Kasumi-1 (cell line): ENCODE measurements at places on chromosomes 11 and 22.
A peak's percentile ranks its signal among the peaks of the same experiment; 100 is the strongest.

DNA sequence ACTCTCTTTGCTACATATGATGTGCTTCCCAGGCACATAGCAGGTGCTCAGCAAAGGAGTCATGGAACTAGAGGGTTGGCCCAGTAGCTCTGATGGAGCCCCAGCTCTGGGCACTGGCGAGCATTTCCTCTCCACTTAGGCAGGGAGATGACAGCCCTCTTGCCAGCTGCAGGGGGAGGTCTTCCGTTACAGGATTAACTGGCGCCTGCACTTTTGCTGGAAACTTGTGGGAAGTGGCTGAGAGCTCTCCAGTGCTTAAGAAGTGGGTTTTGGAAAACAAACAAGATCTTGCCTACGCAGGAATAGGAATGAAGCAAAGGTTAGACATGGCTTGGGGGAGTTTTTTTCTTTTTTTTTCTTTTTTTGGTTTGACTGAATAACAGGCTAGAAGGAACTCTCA, 75.5 kb downstream of the MICAL2 start:
- DNase-seq, result peak; percentile 4

GRCh38 chr22:23196165-23196564, 15.9 kb downstream of the BCR start:
- DNase-seq, result no peak

DNA sequence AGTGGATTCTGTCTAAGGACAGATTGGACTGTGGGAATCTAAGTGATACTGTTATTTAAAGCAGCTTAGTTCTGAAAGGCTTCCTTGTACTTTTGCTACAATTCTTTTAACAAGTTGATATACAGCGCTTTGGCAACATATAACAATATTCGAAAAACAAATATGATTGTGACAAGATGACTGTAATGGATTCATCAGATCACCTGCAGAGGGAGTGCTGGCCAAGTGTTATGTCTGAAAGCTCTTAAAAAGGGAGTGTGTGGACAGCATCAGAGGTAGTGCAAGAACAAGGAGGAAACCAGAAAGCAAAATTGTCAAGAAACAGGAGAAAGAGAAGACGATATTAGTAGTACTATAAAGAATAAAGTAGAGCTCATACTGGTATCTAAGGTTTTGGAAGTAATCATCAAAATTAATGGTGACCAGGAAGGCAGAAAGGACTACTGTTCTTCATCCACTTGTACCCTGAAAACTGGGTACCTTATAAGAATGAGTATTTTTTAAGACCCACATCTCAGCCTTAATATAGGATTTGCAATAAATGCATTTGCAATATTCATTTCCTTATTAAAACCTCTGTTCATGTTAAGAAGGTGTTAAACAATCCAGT, 1112.0 kb upstream of the CCDC90B start:
- DNase-seq, result peak; percentile 28

GRCh38 chr11:126008956-126009355, 53.7 kb downstream of the CDON start:
- DNase-seq, result no peak

DNA sequence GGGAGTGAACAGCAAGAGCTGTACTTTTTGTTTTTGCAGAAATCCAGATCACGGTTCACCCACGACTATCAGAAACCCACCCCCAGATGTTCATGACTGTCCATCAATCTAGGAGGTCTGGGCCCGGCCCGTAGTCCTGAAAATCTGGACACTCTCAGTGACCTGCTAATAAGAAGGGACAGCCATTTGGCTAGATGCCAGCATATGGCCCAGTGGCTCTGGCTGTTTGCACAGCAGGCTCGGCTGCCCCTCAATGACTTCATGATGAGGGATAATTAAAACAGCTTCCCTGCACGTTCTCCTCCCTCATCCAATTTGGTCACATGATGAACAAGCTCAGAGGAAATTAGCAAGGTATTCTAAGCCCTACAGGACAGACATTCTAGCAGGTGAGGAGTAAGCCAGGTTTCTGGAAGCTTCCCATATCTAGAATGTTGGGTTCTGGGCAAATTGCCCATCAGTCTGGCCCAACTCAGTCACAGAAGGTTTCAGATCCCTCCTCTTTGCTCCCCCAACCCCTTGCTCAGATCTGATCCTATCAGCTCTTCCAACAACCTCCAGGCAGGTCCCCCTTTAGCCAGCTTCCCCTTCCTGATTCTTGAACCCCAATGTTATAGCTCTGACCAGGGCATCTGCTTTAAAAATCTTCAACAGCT, 397.3 kb downstream of the SHANK2 start:
- DNase-seq, result no peak

DNA sequence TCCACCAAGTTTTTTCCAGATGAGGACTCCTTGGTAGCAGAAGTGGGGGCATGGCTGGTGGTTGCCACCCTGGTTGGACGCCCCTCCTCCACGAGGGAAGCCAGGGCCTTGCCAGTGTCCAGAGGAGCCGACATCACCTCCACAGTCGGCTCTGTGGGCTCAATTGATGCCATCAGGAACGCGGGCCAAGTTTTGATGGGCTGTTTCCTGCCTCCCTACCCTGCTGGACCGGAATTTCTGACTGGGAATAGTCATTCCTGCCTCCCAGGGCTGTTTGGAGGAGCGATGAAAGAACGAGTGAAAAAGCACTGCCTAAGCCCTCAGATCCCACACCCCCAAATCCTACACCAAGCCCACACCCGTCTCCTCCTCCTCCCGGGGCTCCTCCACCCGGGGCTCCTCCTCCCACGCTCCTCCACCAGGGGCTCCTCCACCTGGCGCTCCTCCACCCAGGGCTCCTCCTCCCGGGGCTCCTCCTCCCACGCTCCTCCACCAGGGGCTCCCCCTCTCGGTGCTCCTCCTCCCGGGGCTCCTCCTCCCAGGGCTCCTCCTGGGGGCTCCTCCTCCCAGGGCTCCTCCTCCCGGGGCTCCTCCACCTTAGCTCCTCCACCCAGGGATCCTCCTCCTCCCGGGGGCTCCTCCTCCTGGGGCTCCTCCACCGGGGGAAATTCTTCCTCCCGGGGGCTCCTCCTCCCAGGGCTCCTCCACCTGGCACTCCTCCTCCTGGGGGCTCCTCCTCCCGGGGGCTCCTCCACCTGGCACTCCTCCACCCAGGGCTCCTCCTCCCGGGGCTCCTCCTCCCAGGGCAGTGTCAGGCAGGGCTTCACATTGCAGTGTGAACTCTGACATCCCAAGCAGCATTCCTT, 10.0 kb upstream of the PRR5 start:
- no peak for DNase-seq

DNA sequence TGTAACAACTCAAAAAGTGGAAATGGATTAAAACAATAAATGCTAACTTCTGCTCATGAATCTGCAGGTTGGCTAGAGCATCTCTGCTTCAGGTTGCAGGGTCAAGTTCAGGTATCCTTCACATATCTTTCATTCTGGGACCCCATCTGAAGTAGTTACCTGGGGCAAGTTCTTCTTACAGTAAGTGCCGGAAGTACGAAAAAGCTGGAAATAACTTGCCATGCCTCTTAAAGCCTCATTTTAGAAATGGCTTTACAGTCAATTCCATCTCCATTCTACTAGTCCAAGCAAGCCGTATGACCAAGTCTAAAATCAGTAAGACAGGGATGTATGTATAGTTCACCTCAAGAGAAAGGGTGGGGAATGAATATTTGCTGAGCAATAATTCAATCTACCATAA, 93.7 kb downstream of the FCHSD2 start:
- no peak for DNase-seq

GRCh38 chr11:705646-706438, at the start of gene EPS8L2:
TSS of gene EPS8L2 (plus strand) at chr11:706231. CDS start at chr11:709408, 3,177 bp downstream.
- DNase-seq, result no peak

GRCh38 chr11:34830035-34830434, 86.1 kb downstream of the APIP start:
- DNase-seq, result no peak

- no peak for DNase-seq
Measured at GRCh38 chr11:1223346-1224110, 662 bp downstream of the MUC5B start.

DNA sequence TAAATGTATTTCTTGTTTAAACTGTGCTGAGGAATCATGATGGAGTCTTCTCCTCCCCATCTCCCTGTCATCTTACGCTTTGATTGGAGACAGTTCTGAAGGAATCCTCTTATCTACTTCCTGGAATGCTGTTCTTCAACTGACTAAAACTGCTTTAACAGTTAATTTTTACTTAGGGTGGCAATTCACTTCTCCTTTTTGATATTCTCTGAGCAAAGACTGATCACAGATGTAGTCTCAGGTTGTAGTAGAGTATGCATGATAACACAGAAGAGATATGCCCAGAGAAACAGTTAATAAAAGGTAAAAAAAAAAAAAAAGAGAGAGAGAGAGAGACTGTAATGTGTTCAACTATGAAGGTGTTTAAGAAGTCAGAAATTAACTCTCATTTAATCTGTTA, 1.4 kb upstream of the CASP5 start:
- no peak for DNase-seq

GRCh38 chr11:86787018-86787536, 13.3 kb upstream of the PRSS23 start:
- DNase-seq, result peak; percentile 28

GRCh38 chr11:43942662-43943371, 380 bp downstream of the C11orf96 start:
- DNase-seq, result peak; percentile 12

GRCh38 chr22:31230871-31231621, 18.9 kb downstream of the LIMK2 start:
- DNase-seq, result peak; percentile 86

- DNase-seq, result no peak
Measured at GRCh38 chr11:130834886-130835285, 81.4 kb downstream of the SNX19 start.

DNA sequence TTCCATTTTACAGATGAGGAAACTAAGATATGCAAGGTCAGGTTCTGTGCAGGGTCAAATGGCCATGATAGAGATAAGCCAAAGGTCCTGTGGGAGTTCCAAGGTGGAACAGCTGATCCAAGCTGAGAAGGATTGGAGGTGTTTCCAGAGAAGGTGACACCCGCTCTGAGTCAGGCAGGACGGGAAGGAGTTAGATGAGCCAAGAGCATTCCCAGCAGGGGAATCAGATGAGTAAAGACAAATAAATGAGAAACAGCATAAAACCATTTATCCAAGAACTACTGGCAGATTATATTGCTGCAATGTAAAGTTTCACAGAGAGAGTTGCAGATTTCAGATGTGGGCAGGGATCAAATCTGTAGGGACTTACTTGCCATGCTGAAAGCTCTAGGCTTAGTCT, 18.9 kb upstream of the HEPHL1 start:
- DNase-seq, result no peak

DNA sequence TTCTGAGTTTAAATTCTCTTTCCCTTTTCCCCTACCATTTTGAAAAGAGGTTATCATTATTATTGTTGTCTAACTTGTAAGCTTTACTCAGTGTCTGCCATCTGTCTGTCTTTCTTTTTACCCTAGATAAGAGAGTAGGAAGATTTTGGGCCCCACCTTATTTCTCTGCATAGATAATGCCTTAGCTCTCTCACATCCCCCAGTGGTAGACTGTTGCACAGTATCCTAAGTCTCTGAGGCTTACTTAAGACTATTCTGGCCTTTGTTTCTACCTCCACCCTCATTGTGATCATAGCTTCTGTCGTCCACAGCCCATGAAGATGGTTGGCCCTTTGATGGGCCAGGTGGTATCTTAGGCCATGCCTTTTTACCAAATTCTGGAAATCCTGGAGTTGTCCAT, 3.6 kb upstream of the OR51L1 start:
- DNase-seq, result no peak

GRCh38 chr22:45212992-45213751, 27.5 kb downstream of the KIAA0930 start:
- DNase-seq, result peak; percentile 51

GRCh38 chr11:78457448-78457847, 39.8 kb upstream of the GAB2 start:
- DNase-seq, result no peak

DNA sequence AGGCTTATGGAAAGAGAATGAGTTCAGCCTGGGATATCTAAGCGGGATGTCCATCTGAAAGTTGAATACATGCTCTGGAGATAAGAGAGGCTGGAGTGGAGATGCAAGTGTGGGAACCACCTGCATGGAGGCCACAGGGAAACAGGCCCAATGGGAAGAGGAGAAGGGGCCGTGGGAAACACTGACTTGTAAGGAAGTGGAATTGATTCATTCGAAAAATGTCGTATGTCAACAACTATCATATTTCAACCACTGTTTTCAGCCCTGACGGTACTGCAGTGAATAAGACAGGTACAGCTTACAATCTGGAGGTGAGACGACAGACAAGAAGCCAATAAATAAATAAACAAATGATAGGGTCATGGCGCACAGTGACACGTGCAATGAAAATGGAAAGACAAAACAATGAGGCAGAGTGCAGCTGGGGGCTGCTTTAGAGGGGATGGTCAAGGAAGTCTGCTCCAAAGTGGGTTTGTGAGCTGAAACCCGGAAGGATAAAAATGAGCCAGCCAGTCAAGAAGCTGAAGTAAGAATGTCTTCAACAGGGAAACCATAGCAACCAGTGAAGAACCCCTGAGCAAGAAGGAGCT, 35.9 kb downstream of the EFCAB6 start:
- DNase-seq, result no peak

DNA sequence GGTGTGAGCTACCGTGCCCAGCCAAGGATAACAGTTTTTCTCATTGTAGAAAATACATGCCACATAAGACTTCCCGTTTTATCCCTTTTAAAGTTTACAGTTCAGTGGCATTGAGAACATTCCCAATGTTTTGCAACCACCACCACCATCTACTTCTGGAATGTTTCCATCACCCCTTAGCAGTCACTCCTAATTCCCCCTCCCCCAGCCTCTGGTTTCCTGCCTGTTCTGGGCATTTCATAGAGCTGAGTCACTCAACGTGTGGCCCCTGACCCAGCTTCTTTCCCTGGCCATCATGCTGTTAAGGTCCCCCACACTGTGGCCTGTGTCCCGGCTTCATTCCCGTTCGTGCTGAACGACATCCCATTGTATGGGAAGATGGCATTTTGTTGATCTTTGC, 30.7 kb downstream of the FGF4 start:
- no peak for DNase-seq

DNA sequence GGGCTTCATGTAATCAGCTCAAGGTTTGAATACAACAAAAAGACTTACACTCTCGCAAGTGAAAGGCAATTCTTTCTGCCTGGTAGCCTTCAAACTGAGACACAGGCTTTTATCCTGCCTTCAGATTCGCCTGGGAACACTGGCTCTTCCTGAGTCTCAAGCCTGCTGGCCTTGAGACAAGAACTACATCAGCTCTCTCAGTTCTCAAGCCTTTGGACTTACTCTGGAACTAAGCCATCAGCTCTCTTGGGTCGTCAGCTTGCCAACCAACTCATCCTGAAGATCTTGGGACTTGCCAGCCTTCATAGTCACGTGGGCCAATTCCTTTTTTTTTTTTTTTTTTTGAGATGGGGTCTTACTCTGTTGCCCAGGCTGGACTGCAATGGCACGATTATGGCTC, 35.7 kb upstream of the LRRC10B start:
- no peak for DNase-seq

DNA sequence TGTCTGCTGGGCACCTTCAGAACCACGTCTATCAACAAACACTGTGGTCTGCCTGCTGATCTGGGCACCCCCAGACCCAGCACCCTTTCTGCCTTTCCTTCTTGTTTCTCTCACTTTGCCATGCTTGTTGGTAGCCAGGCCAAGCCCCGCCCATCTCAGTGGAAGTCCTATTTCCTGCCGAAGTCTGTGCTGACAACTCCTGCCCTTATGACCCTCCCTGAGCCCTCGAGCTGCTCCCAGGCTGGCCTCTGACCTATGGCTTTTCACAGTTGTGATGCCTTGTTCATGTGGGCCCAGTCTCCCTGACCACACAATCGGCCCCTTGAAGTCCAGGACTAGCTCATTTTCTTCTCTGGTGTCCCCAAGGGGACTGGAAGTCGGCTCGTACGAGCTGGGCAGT, 132.1 kb downstream of the DSCAML1 start:
- DNase-seq, result no peak
